ENCODE measurements at places on chromosomes 11 and 22.
A peak's percentile ranks its signal among the peaks of the same experiment; 100 is the strongest.

DNA sequence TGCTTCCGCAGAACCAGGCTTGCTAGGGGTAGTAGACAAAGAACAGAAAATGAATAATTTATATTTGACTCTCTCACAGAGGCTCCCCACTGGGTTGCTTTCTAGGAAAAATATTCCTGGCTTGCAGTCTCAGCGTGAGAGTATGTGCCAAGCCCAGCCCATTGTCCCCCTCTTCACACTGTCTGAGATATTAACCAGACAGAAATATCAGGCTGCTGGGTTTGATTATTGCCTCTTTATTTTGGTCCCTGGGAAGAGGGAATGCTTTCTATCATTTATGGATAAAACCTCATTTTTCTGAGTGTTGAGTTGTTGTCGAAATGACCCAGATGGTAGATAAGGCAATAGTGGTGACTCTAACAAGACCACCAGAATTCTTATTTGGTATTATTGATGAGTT lies 367.9 kb downstream of the METTL15 start:
- peak; percentile 19 for DNase-seq

DNA sequence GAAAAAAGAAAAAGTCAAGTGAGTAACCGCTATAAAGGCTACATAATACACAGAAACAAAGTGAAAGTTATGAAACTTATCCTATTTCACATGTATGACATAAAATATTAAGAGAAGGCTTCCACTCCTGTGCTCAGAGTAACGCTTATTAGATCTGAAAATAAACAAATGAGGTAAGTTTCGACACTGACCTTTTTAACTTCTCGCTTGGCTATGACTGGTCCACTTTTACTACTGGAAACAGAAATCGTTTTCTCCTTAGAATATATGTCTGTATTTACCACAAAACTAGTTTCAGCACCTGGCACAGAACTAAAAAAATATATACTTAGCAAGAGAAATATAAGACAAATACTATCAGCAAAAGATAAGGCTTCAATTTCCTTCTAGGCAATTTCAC lies 16.4 kb downstream of the FNBP4 start:
- DNase-seq: no peak

DNA sequence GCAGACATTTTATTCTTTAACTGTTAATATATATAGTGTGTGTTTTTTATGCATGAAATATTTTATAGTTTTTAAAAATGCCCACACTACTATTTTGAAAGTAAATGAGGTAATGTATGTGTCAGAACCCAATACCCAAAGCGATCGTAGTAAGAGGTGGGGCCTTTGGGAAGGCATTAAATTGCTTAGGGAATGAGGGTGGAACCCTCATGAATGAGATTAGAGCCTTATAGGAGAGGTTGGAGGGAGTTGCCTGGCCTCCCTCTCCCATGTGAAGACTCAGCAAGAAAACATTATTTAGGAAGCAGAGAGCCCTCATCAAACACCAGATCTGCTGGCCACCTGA lies 11.1 kb downstream of the KLHL35 start:
- no peak for DNase-seq

DNA sequence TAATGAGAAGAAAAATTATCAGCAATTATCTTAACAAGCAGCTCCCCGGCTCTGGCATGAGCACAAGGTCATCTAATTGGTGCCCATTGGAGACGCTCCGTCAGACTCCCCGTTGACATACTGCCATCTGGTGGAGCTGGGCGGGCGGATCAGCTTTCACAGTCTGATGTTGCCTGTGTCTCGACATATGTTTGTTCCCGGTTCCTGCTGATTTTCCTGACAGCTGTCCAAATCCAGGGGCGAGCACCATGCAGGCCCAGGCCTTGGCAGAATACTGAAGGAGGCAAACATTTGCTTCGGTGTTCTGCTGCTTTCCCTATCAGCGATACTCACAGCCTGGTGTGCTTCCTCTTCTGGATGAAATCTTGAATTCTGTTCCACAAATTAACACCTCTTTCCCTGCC lies 43.8 kb upstream of the BARX2 start:
- peak; percentile 72 for DNase-seq

DNA sequence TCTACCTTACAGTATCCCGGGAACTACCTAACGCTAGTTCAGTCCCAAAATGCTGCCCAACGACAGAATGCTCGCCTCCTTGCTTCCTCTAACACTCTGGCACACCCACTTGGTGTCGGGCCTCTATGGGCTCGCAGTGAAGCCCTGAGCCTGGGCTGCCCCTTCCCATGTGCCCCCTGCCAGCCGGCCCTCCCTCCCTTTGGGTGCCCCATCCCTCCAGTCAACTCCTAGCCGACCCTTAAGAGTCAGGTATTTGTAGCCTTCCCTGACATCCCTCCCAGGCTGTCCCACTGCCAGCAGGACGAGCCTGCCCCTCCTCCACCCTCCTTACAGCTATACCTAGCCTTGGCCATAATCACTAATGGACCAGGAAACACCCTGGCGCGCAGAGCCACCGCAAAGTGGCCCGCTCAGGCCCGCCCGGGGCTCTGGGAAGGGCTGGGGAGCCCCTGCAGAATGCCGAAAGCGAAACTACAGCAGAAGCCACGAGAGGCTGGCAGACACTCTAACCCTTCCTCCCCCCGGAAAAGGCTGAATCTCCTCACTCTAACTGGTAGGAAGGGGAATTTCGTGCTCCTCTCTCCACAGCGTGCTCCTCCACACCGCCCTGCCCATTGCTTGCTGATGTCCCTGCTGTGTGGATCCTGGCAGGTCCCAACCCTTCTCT lies 8.2 kb downstream of the CBX7 start:
- no peak for DNase-seq

DNA sequence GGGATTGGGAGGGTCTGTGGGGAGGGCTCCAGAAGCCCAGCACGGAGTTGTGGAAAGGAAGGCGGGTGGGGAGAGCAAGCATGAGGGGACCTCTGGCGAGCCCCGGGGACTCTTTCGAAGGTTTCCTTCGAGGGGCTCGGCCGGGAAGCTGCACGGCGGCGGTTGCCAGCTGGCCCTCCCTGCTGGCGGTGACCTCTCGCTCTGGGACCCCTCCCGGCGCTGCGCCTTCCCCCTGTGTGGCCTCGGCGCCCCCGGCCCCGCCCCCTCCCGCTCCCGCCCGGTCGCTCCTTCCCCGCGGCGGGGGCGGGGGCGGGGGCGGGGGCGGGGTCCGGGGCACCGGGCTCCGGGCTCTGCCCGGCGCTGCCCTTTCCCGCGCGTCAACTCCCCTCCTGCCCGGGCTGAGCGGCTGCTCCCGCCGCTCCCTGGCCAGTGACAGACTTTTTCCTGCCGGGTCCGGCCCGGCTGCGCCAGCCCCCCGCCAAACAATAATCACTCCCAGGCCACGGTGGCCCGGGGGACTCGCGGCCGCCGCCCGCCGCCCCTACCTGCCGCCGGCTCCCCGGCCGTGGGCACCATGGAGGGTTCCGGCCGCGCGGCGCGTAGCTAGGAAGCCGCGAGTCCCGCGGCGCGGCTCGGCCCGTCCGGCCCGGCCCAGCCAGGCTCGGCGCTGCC lies 941 bp downstream of the CLCF1 start:
- no peak for DNase-seq

DNA sequence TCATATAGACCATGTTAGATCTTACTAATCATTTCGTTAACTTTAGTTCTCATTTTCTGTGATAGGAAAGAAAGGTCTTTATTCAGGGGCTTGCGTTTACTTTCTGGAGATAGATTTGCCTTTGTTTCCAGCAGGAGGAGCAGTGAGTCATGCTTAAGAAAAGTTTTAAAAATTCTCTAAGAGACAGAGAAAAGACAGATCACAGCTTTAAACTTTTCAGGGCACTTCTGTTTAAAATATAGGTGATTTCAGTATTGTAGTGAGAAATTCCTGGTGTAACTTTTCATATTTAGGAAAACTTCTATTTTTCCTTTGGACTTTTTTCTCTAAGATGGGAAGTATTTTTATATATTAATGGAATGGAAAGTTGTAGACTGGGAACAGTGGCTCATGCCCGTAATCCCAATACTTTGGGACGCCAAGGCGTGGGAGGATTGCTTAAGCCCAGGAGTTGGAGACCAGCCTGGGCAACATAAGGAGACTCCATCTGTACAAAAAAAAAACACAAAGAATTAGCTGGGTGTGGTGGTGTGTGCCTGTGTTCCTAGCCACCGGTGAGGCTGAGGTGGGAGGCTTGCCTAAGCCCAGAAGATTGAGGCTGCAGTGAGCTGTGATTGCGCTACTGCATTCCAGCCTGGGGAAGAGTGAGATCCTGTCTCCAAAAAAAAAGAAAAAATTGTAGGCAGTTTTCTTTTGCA lies 60.3 kb downstream of the ATXN10 start:
- no peak for DNase-seq

DNA sequence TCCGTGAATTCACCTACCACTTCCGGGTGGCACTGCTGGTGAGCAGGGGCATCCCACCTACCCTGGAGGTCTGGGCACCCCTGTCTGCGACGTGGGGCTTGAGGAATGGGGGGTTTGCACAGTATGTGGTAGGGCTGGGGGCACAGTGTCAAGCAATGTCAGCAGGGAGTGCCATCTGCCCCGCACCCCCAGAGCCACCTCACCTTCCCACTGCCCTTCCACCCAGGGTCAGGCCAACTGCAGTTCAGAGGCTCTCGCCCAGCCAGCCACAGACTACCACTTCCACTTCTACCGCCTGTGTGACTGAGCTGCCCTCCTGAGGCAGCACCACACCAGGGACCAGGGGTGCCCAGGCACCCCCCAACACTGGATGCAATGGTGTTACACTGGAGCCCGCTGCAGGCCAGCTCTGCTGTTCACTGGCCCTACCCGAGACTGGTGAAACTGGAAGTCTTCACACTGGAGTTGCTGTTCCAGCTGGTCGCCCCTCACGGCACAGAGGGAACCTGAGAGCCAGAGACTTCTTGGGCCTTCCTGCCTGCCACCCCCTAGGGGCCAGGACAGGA lies 6.5 kb downstream of the TMEM258 start:
- DNase-seq: no peak

- no peak for DNase-seq
These were observed 18.9 kb upstream of the UVRAG start for GRCh38 chr11:75796091-75796435.

GRCh38 chr11:26703411-26704191 lies 18.3 kb downstream of the SLC5A12 start:
- no peak for DNase-seq

DNA sequence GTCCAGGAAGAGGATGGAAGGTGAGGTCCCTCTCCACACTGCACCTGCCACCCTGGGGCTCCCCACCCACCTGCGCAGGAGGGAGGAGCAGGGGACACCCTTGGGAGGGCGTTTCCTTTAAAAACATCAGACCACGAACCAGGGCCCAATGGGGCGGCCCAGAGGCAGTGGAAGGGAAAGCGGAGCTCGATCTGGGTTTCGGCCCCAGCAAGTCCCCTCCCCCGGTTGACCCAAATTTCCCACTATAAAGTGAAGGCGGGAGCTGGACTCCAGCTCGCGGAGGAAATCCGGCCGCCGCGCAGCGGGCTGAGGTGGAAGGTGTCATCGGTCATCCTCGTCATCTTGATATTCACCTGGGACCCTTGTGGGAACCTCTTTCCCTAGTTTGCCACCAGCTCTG lies 99.3 kb downstream of the WNT7B start:
- DNase-seq: no peak

DNA sequence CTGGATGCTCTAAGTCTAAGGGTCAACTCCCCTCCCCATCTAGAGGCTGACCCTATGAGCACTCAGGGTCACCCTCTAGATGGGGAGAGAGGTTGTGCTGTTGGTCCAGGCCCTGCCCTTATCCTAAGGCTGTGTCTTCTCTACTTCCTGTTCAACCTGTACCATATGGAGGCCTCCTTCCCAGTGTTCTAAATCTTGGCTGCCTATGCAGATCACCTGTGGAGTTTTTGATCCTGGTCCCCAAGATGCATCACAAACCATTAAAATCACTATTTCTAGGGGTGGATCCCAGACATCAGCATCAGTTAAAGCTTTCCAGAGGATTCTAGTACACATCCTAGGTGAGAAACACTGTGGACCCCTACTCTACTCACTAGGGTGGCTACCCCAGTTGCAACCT lies 26.2 kb downstream of the LARGE1 start:
- DNase-seq: no peak

DNA sequence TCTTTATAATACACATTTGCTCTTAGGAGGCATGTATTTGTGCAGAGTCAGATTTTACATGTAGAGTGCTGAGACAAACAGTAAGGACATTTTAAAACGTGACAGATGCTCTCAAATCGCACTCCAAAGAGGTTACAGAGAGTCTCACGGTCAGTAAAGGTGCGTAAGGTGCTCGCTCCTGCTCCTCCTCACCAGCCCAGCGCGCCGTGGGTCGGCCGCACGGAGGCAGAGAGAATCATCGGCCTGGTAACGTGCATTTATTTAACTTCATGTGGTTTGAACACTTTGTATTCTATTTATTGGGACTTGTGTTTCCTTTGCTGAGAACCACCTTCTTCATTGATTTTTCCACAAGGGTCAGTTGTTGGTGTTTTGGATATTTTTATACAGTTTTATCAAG lies 900.1 kb downstream of the BRD1 start:
- no peak for DNase-seq

DNA sequence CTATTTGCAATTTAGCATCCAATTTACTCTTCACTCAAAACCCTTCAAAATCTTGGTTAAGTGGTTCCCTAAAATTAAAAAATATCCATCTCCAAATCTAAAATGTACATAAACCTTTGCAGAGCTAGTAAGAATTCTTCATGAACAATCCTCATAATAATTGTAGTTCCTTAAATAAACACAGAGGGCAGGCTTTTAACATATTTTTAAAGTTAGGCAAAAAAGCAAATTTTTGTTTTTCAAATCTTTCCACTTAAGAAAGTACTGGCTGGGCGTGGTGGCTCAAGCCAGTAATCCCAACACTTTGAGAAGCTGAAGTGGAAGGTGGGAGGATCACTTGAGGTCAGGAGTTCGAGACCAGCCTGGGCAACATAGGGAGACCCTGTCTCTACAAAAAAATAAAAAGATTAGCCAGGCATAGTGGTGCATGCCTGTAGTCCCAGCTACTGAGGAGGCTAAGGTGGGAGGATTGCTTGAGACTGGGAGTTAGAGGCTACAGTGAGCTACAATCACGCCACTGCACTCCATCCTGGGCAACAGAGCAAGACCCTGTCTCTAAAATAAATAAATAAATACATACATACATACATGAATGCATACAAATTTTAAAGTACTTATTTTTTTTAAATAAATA lies 25.1 kb upstream of the PLAAT3 start:
- DNase-seq: no peak

All from heart left ventricle (tissue), 16 donors.